ENCODE measurements at places on chromosomes 1 and 21.

GRCh38 chr1:44994309-44994898 lies 8.0 kb upstream of the EIF2B3 start:
- no peak overlapping the region for H3K27ac ChIP-seq
- H3K36me3 ChIP-seq, result no peaks in the 10 kb centered on the region
- no peaks in the 10 kb centered on the region for H3K4me1 ChIP-seq
- DNase-seq, result no peak

DNA sequence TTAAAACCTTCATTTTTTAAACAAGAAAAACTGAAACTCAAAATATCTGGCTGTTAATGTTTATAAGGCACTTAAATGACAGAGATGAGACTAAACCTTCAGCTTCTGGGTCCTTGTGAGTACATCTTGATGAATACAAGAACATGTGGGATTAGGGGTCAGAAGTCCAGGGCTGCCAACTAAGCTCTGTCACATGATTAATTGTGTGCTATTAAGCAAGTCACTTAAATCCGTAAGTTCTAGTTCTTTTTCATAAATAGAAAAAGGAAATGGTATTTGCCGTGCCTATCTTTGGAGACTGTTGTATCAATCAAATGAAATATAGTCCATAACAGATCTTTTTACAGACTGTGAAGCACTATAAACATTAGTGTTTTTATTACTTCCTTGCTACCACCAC lies 43.2 kb upstream of the KCTD3 start:
- no peak for DNase-seq
- H3K4me3 ChIP-seq, result no peak overlapping the region
- H3K4me1 ChIP-seq, result no peaks in the 10 kb centered on the region
- no peaks in the 10 kb centered on the region for H3K27me3 ChIP-seq

- no peaks in the 10 kb centered on the region for H3K4me1 ChIP-seq
- DNase-seq, result no peak
- no peaks in the 10 kb centered on the region for H3K36me3 ChIP-seq
- no peak overlapping the region for H3K4me3 ChIP-seq
- H3K27ac ChIP-seq, result no peak overlapping the region
- H3K27me3 ChIP-seq, result no peaks in the 10 kb centered on the region
Observed at GRCh38 chr1:171220081-171220420, 28.2 kb upstream of the FMO1 start.

- no peaks in the 10 kb centered on the region for H3K27me3 ChIP-seq
- no peak overlapping the region for H3K27ac ChIP-seq
- no peak overlapping the region for H3K4me3 ChIP-seq
- no peaks in the 10 kb centered on the region for H3K36me3 ChIP-seq
- no peaks in the 10 kb centered on the region for H3K4me1 ChIP-seq
- no peak for DNase-seq
Observed at GRCh38 chr1:107246775-107247345, 106.0 kb downstream of the NTNG1 start.

DNA sequence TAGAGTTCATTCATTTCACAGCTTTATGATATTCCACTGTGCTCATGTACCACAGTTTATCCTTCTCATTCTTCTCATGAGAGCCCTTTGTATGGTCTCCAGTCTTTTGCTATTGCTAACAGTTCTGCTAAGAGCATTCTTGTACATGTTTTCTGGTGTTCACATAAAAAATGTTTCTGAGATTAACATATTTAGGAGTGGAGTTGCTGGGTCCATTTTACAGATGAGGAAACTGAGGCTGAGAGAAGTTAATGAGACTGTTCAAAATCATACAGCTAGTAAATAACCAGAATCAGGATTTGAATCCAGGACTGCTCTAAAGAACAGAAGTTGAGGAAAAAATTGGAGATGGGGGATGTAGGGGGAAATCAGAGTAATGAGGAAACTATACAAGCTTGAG lies 28.8 kb upstream of the RGS16 start:
- H3K27me3 ChIP-seq, result no peaks in the 10 kb centered on the region
- H3K36me3 ChIP-seq, result no peaks in the 10 kb centered on the region
- DNase-seq, result no peak
- no peak overlapping the region for H3K27ac ChIP-seq
- H3K4me3 ChIP-seq, result no peak overlapping the region
- peaks cover 13% of the 10 kb centered on the region for H3K4me1 ChIP-seq

- DNase-seq, result no peak
- H3K27ac ChIP-seq, result no peak overlapping the region
- H3K27me3 ChIP-seq, result peaks cover 20% of the 10 kb centered on the region
- H3K4me1 ChIP-seq, result peaks cover 10% of the 10 kb centered on the region
- H3K4me3 ChIP-seq, result no peak overlapping the region
Observed at GRCh38 chr1:32926562-32926961, 25.4 kb upstream of the TMEM54 start.

DNA sequence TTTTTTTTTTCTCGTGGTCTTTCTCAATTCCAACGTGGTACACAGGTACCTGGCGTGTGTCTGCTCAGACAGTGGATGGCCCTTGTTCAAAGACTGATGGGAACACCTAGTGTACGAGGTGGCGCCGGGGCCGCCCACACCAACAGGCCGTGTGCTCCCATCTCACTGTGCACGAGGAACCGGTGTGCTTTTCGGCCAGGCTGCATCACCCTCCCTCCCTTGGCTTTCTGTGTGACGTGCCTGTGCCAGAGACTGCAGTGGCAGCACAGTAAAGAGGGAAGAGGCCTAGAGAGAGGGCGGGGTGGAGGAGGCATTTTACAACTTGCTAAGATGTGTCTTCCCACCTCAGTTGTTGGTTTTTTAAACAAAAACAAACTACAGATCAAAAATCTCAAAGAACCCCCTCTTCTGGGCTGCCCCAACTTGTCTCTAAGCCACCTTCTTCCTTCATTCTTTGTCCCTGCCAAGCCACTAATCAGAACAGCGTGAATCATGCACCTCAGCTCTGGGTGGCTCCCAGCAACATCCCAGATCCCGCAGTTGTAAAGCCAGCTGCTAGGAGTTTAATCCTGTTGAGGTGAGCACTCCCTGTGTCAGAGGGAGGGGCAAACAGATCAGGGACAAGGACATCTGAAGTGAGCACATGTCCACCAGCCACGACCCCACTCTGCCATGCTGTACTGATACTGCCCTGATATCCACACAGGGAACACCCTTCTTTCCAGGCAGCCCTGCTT lies 20.7 kb downstream of the IRF2BP2 start:
- H3K27ac ChIP-seq, result no peak overlapping the region
- H3K36me3 ChIP-seq, result no peaks in the 10 kb centered on the region
- no peak overlapping the region for H3K4me3 ChIP-seq
- no peak for DNase-seq

Data from spleen (tissue), 13 donors.